Fibroblast of lung (primary cell): ENCODE measurements at places on chromosomes 5 and 9.

DNA sequence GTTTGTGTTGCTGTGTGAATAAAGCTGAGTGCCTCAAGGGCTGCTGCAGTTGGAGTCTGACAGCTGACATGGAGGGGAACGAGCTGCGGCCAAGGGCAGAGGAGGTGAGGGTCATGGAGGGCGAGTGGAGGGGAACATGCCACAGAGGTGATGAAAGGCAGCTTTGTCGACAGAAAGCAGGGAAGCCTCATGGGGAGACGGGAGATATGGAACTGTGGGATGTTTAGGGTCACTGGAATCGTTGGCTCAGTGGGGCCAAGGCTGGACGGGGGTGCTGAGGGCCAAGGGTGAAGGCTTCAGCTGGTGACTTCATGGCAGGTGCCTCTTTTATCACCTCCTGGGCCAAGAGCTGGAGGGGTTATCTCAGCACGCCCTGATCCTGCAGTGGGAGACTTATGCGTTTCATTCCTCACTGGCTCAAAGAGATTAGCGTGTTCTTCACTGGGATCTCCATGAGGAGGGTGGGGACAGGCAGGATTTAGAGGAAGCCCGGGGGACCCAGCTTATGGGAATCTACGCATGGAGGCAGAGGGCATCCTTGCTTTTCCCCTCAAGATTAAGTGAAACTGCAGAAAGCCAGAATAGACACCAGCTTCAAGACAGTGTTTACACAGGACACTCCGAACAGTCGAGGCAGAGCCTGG lies 42.2 kb downstream of the FAM240B start:
- no peak for DNase-seq

DNA sequence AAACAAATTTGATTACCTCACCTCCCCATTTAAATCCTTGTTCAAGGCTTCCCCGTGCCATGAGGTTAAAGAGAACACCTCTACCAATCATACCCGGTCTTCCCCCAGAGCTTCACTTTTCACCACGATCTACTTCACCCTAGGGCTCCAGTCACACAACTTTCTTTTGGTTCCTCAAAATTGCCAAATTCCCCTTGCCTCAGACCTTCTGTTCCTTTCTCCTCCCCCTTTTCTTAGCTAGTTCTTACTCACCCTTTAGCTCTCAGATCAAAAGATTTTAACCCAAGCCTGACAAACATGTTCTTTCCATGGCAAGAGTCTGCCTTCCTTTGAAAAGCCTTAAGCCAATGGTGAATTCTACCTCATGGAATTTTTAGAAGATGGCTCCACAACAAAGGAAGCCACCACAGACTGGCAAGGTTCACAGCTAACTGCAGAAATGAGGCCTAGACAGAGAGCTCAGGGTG lies 56.7 kb downstream of the MAPKAP1 start:
- DNase-seq = peak; percentile 75

DNA sequence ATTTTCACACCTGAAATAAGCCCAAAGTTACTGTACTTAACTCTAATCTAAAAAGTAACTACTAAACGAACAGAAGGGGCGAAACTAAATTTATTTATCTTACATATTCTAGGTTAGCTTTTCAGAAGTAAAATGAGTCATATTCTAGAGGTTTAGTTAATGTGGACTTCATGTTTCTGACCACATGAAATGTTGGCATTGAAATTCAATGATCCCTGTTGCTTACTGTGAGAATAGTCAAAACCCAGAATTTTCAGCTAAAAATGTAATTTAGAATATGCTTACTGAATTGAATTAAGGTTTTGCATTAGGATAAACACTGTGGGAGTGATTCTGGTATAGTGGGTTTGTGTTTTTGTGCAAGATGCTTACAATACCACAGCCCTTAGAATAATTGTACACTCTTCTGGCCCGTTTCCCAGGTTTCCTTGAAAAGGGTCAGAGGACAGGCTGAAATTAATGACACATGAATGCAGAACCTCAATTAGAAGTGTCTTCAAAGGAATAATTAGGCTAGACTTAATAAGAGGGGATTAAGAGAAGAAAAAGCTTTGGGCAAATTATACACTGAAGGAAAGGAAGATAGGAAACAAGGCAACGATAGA lies 1.4 kb upstream of the SNX18 start:
- DNase-seq = peak; percentile 44

DNA sequence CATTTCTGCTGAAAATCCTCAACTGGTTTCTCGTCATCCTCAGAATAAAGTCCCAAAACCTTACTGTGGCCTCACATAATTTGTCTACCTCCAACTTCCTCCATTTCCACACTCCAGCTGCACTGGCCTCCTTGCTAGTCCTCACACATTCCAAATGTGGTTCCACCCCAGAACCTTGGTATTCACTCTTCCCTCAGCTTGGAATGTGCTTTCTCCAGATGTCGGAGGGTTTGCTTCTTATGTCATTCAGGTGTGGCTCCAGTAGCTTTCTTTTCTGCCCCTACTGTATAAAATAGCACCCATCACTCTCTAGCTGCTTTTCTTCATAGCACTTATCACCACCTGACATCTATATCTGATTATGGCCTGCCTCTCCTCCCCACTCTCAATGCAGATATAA lies 102.5 kb upstream of the IFNK start:
- DNase-seq = no peak

DNA sequence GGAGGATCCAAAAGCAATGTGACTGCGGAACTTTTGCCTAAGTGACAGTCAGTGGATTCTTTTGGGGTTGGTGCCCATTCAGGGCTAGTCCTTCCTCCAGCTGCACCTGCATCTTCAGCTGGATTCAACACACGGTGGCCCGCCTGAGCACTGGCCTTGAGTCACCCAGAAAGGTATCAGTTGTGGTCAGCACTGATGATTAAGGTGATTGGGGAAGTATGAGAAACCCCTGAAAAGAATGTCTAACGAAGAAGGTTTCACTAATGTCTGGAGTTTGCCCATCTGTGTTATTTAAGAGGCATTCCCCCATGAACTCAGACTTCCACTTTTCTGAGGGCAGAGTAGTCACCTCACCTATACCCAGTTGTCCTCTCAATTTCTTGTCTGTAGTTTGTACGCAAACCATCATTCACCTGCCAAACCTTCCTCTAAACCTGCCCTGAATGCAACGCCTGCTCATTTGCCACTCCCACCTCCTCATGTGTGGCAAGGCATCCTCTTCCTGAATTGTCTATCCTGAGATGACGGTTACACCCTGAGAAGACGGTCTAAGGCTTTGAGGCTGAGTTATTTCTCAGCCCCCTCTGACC lies 27.2 kb downstream of the CSF2 start:
- DNase-seq = no peak
